ENCODE measurements at places on chromosomes 11 and 22.

DNA sequence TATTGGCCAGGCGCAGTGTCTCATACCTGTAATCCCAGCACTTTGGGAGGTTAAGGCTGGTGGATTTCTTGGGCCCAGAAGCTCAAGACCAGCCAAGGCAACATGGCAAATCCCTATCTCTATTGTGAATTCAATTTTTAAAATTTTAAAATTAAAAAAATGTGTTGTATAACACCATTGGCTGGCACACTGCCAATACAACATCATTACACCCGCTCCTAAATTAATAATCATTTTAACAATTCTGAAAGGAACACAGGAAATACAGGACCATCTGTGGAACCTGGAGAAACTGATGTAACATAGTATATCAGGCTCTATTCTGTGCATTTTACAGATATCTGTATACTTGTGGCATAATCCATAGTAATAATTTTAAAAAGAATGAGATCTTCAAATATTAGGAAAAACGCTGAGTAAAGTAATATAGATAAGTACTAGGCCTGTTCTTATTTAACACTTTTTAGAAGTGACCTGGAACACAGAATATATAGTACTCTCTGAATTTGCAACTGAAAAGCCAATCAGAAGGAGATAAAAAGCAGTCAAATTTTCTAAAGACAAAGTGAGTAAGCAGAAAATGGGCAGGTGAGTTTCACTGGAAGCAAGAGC is 124.3 kb downstream of the APOL5 start:
- no peak for DNase-seq

DNA sequence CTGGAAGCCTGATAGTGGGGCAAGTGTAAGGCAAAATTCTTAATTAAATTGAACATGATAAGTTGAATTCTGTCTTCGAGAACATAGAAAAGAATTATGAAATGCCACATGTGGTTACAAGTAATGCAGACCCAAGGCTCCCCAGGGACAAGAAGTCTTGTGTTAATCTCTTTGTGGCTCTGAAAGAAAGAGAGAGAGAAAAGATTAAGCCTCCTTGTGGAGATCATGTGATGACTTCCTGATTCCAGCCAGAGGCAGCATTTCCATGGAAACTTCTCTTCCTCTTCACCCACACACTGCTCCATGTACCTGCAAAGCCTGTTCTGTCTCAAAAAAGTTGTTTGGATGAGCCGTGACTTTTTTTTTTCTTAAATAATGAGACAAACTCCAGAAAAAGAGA is 1.9 kb upstream of the TYR start:
- DNase-seq, result no peak

DNA sequence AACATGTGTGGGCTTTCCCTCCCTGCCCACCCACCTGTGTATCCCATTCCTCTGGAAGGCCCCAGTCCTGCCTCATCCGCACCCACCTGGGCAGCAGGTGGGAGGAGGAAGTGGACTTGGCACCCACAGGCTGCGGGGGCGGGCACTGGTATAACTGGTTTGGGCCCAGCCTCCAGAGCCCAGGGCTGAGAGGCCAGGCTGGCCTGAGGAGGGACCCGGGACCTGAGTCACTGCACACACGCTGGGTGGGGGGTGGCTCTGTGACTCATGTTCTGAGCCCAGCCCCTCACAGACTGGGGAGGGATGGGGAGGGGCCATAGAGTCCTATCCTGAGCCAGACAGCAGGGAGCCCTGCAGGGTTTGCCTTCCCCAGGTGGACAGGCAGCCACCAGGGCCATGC is 16.7 kb downstream of the PHLDA2 start:
- DNase-seq, result no peak

DNA sequence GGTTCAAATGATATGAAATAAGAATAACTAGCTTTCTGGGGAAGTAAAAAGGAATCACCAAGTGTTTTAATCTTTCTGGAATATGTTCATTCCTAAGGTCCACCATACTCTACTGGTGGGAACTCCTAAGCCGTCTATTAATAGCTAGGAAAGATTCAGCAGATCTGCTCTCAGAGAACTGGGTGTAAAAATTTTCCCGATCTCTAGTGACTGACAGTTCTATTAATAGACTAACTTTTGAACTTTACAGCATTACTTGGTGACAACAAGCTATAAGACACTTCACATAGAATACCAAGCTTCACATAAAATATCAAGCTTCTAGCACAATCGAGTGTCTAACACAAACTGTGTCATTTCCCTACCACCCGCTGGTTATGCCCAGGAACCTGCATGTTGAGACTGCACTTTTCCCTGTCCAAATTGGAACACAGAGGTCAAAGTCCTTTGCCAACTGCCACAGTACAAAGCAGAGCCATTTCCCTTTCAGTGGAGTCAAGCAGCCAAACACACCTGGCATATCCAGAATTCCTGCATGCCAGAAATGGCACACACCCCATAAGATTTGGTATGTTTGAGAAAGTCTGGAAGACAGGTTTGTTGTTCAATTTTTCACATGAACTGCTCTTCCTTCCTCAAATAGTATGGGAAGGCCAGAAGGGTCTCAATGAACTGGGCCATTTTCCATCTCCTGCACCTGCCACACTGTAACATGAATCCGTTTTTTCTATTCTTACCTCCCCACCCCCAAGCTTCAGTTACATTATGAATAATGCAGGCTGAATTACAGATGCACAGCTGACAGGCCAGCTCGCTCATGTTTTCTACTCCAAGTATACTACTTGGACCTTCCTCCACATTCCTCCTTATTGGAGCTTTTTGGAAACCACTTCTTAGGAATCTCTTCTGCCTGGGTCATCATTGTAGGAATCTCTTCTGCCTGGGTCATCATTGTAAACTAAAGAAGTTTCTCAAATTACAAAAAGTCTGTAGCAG is 3.7 kb downstream of the OSBP start:
- no peak for DNase-seq

- DNase-seq, result no peak
These were observed 30.2 kb upstream of the APOBEC3A start for GRCh38 chr22:38927033-38927781.

DNA sequence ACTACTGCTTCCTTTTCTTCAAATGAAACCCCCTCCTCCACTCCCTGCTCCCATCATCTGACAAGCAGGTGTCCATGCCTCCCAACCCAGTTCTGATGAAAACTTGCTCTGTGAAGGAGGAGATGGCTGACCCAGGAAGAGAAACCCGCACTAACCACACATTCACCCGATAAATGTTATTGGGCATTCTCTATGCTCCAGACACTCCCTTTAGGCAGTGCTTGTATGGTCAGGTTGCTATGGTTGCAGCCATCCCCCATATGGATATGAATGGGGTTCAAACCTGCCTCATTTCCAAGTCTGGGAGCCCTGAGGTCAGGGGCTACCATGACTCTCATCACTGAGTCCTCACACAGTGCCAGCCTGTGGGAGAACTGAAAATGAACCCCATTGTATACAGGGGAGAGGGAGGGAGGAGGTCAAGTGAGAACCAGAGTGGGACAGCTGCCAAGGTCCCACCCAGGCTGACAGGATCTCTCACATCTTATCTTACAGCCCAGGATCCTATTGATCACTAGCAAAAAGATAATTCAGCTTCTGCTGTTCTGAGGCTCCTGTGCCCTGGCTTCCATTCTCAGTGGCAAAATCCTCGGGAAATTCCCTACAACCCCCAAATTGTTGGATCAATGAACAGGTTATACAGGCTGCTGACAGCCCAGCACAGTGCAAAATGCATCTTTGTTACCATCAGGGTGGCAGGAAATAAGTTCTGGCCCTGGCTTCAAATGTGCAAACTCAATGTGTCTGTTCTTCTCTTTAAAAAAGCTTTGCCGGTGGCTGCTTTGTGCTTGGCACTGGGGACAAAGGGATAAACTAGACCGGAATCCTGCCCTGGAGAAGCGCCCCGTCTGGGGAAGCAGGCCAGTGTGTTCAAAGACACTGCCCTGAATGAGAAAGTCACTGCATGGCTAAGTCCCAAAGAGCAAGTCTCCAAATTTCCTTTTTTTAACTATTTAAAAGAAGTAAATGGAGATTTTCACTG is 22.7 kb upstream of the ACER3 start:
- DNase-seq, result no peak

DNA sequence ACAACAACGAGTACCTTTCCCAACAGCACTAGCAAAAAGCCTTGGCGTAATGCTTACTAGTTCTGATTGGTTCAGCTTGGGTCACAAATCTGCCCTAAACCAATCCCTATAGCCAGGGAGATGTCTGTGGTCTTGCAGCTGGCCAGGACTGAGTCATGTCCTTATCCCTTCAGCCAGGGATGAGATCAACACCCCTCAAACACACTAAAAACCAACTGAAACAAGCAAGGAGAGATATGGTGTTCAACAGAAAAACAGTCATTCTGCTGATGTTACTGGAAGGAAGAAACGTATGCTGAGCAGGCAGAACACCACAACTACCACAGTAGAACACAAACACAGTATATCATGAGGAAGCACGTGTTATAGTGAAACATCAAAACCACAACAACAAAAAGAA is 375.6 kb downstream of the LARGE1 start:
- DNase-seq, result no peak

- DNase-seq, result peak; percentile 49
These were observed 1.2 kb upstream of the ATF4 start for GRCh38 chr22:39518996-39519680.

DNA sequence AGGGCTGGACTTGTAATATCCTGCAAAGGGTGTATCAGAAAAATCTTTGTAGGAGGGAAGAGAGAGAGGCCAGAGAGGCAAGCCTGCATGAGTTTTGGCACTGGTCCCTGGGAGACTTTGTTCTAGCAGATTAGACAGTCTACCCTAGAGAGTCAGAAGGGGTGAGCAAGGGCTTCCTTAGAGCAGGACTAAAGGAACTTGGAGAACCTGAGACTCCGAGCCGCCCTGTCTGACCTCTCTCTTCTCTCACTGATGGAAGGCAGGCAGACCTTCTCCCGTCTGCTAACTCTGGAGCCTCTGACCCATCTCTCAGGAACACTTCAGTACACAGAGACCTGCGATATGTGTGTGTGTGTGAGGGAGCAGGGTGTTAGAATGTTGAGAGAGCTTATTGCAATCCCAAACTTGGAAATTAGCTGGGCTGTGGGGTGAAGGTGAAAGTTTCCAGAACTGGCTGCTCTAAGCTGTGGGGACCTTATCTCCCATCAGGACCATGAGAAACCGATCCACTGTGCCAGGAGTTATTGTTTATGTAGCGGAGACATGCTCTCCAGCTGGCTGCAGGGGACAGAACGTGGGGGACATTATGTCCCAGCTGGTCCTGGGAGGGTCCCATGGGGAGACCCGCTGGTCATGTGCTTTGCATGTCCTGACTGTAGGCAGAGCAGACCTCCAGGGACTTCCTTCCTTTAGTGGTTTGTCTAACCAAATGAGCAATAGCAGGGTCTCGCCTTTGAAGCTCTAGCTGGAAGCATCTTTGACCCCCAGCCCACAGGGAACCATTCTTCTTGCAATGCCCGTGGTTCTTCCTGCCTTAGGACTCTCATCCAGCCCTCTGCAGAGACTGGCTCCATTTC is 51.1 kb downstream of the TIMP3 start:
- no peak for DNase-seq

- no peak for DNase-seq
These were observed 19.8 kb upstream of the LRRC10B start for GRCh38 chr11:61488651-61489291.

DNA sequence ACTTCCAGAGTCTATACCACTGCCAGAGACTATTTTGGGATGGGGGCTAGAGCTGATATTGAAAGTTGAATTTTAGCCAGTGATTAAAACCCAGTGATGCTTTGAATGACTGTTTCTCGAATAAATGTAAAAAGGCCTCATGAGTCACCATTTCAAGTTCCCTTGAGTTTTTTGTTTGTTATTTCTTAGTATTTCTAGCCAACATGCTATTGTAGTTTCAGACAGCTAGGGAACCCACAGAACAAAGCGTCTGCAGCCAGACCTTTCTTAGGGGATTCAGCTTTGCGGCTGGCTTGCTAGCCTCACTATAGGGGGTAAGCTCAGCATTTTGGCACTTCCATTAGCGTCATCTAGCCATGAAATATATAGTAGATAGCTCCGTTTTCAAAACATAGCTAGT is 66.5 kb downstream of the DBX1 start:
- no peak for DNase-seq

DNA sequence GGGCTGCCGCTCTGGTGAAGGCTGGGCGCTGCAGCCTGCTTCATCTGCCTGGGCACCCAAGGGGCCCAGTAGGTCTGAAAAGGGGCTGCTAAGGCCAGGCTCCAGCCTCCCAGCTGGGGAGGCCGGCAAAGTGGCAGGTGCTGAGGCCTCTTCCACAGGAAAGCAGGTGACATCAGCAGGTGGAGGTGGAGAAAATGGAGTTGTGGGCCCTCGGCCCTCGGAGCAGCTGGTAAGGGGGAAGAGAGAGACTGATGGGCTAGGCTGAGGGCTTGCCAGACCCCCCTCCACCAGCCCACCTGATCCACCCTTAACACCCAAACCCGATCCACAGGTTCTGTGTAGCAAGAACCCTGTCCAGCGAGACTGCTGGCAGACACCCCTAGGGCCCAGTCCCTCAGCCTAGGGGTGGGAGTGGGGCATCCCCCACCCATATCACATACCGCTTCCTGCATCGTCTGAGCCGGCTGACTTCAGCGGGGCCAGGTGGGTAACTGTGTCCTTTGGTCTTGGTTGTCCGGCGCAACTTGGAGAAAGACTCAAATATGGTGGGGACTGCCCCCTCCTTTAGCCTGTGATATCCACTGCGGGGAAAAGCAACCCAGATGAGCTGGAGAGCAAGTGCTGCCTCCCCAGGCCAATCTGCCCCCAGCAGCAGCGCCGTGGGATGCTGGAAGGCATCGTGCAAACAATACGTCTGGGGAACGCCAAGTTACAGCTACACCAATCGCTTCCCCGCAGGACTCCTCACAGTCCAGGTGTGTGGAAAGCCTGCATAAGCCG is 1.5 kb downstream of the THAP7 start:
- no peak for DNase-seq

DNA sequence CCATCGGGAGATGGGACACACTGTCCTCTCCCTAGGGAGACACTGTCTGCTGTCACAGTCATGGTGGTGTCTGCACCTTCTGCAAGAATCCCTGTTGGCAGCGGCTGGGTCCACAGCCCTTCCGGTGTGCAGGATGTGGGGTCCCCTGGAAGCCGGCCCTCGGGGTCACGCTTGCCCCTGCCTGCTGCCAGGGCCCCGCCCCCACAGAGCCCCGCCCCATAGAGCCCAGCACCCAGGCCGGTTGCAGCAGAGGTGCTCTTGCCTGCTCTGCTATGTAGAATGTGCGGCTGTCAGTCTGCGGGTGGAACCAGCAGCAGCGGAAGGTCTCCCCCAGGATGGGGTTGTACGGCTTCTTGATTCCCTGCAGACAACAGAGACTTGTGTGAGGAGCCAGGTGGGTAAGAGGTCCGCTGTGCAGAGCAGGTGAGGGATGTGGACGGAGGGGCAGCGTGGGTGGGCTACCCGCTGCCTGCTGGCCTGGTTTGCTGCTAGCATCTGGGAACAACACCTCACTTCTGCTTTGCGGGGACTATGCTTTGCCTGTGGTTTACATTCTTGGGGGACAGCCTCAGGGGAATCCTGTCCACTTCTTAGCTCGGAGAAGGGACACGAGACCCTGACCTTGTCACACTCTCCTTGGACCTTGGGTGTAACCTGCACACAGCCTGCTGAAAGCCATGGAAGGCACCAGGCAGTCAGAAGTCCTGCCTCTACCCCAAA is 44.9 kb upstream of the CARS1 start:
- no peak for DNase-seq

GRCh38 chr11:124867700-124868099 is 2.5 kb downstream of the ROBO3 start:
- peak; percentile 59 for DNase-seq

Data from NAMALWA (cell line).